ENCODE measurements at places on chromosomes 4 and X.
A peak's percentile ranks its signal among the peaks of the same experiment; 100 is the strongest.

GRCh38 chr4:82809619-82810018 lies 11.0 kb upstream of the SCD5 start:
- DNase-seq = no peak

DNA sequence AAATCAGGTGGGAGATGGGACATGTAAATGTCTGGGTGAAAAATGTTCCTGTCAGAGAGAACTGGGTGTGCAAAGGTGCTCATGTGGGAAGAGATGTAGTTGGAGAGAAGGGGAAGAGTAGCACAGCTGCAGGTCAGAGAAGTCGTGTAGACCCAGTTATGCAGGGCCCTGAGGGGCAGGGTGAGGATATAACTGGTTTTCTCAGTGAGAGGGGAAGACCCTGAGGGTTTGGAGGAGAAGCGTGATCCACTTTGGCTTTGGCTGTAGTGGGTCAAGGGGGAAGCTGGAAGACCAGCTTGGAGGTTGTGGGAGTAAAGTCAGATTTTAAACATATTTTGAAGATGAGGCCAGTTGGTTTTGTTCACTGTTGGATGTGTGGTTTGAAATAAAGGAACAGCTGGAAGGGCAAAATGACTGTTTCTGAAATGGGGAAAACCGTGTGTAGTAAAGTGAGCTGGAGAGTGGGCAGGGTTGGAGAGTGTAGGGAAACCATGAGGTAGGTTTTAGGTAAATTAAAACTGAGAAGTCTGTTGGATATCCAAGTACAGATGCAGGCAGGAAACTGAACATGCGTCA lies 44.2 kb downstream of the NAP1L5 start:
- DNase-seq = no peak

GRCh38 chrX:108701633-108702032 lies 34.7 kb downstream of the IRS4 start:
- DNase-seq = no peak

DNA sequence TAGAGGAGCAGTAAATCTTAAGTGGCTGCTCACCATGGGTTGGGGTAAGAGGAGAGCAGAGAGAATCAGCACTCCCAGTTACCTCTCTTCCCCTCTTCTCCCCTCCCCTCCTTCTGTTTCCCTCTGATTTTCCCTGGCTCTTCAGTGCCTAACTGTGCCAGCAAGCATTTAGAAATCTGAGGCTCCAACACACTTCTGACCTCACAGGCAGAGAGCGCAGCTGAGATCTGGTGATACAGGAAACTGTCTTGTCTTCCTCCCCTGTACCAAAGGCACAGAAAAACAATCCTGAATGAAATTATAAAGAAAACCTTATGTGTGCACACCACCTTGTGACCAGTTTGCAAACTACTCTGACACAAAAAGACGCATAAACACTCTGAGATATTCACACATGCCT lies 82.4 kb upstream of the SMIM10 start:
- peak; percentile 54 for DNase-seq

DNA sequence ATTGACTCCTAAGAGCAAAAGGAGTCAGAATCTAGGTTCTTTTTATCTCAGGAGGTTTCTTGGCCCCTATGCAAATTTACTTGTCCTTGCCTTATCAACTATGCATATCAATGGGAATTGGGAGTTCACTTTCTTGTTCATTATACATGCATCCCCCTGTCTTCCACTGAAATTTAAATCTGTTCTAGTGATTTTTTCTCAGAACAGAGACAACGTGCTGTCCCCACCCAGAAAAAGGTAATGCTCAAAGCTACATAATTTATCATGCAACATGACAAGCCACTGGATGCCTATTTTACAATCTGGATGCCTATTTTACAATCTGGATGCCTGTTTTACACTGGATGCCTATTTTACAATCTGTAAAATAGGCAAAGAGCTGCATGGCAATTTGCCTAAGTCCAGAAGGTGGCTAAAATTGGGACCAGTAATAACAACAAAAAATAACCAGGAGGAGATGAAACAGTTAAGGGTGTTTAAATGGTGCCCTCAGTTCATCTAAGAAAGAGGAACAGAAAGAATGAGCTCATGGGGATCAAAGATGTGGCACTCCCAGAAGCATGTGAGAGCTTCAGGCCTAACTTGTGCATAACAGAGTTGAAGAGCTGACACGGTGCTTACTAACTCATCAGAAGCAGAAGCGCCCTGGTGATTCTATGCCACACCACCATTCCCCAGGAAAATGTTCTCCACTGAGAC lies 537.8 kb upstream of the BOD1L1 start:
- DNase-seq = no peak

DNA sequence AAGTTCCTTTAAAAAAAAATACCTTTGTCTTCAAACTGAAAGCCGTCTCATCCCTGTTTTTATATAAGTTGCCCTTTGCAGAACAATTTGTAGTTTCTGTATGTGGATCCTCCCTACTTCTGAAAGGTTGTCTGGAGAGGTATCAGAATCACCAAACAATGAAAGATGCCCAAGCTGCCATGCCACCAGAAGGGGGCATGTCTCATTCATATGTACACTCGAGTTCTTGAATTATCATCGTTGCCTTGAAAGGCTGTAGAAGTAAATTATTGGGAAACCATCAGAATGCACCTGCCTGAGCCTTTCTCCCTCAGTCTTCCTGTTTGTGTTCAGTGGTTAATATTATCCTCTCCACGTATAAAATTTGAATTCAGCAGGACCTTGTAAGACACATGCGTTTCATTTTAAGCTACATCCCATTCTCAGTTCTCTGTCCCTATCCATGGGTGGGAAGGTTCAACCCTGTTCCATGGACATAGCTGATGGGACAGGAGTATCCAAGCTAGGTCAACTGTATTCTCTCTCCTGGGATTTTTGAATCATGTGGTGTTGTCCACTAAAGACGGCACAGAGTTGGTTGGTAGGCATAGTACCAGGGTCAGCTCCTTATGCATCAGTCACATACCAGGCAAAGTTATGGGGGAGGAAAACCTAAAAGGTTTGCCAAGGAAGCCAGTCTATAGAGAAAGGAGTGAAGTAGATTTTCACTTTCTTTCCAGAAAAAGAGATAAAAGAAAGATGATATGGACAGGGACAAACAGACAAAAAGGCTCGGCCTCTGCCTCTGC lies 24.0 kb downstream of the GALNT7 start:
- DNase-seq = no peak

- peak; percentile 45 for DNase-seq
These were observed 69.8 kb upstream of the FAT4 start for GRCh38 chr4:125244848-125245450.

DNA sequence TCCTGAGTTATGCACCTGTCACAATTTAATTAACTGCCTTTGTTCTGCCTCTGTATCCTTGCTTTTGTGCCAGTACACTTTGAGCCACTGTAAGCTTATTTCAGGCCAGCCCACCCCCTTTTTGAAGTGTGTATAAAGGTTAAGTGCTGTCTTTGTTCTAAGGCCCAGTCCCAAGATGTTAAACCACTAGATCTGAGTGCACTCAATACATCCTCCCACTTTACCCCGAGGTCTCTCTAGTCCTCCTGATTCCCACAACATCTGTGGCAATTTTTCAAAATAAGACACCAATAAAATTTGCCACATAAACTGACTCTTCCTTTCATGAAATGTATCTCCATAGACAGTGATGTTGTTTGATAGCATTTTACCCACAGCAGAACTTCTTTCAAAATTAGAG lies 124.1 kb upstream of the SPIN4 start:
- no peak for DNase-seq

DNA sequence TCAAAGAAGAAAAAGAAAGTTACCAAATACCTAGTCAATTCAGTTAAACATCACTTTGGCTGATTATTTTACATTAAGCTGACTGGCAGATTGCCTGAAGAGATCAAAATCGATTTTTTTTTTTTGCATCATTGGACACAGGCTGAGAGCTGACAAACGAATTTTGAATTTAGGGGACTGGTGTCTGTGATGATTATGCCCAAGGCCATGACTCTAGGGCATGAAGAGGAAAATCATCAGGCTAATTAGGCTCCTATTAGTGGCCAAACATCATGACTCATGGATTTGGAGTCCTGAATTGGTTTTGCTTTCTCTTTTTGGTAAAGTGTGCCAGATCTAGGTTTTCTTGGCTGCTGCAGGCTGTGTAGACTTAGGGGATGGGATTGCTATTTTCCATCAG lies 829.3 kb upstream of the LCORL start:
- DNase-seq = no peak

DNA sequence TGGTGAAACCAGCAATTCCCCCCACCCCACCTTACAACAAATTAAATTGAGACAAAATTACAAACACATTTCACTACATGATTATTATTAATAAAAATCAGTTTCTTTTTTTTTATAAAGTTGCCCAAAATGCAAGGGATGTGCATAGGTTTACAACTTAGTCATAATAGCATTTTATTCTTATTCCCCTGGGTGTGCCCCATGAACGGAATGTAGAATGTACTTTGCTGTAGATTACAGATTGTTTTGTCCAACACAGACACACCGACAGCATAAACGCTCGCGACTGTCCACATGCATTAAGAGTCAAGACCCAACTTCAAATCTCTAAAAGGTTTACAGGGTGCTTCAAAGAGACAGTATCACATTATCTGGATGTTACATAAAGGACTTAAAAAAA lies 72.3 kb downstream of the NYX start:
- no peak for DNase-seq

DNA sequence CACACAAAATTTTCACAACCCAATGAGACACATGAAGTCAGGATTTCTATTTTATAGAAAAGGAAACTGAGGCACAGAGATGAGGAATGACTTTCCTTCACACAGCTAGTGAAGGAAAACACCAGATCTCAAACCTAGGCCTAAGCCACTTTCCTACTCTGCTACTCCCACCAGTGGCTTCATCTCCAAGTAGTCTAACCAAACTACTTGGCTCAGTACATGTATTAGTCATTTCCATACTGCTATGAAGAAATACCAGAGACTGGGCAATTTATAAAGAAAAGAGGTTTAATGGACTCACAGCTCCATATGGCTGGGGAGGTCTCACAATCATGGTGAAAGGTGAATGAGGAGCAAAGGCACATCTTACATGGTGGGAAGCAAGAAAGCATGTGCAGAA lies 196.6 kb downstream of the EVC2 start:
- peak; percentile 70 for DNase-seq

DNA sequence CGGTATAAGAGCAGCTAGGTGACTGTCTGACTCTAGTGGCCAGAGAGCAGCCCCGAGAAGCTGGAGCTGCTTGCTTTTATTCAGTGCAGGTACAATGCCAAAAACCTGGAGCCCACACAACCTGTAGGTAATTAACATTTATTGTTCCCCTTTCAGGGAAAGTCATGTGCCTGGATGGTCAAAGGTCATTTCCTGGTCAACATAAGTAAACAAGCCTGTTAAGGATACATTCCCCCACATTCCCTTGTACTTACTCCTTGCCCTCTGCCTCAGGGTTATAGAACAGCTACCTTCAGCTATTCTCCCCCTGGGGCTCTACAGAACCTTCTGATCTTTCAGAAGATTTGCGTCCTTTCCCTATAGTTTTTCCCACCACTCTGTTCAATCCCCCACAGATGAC lies 253.4 kb downstream of the TMA16 start:
- no peak for DNase-seq

DNA sequence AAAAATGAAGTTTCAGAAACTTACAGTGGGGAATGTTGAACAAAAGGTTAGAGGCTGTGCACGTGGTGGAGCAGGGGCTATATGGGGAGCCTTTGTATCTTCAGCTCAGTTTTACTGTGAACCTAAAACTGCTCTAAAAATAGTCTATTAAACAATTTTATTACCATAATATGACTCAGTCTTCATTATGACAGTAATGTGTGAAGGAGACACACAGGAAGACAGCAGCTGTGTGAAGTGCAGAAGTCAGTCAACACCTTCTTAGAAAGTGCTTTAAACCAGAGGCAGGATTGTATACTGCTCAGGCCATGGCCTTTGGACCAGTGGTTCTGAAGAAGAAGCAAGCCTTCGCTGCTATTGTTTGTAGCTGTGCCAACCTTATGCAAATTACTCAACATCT lies 89.7 kb downstream of the ARHGAP10 start:
- peak; percentile 34 for DNase-seq

GRCh38 chr4:185925910-185926360 lies 113.9 kb upstream of the SORBS2 start:
- DNase-seq = no peak

GRCh38 chr4:86582410-86582809 lies 11.7 kb upstream of the PTPN13 start:
- peak; percentile 21 for DNase-seq

DNA sequence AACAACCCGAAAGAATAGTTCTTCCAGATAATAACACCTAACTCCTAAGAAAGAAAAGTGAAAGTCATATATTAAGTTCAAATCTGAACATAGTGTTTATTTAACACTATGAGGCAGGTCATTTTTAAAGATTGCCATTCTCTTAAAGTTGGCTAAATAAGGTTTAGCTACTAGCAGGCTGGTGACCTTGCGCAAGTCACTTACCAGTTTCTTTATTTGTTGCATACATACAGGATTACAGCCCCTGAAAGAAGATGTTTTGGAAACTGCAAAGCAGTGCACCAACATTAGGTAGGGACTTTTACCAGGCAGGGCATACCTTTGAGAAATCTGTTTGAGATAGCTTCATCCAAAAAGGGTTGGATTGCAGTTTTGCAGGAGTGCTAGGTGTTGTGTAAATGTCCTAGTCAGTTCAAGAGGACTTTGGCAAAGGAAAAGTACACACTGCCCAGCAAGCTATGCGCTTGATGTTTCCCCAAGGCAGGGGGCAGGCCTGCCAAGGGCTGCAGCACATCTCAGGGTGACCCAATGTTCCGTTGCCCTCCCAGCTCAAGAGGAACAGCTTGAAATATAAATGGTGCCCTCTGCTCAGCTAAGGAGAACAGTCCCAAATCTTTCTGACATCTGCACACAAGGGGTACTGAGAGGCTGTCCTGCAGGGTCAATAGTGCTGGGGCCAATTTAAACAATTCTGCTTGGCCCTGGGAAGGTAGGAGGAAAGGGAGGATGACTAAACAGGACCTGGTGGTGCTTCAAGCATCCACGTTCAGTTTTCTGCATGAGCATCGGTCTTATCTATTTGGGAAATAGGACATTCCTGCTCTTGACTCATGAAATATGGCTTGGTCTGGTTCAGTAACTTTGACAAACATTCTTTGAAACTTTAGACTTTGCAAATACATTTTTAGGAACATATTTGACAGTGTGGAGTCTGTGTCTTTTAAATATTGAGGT lies 130.8 kb downstream of the COL4A6 start:
- DNase-seq = no peak

GRCh38 chr4:25484243-25484721 lies 107.2 kb downstream of the ANAPC4 start:
- no peak for DNase-seq

DNA sequence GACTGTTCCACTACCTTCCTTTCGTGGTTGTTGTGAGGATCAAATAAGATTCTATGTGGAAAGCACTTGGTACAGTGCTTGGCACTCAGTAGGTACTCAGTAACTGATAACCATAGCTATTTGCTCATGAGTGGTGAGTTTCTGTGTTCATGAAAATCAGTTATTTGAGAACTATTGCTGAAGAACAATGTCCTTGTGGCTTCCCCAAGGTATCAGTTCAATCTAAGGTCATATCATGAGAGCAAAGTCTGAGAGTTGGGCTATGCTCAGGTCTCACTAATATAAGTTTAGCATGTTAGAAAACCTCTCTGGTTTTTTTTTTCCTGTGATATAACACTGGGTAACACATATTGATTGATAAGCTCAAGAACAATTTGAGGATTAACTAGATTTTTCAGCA lies 147.8 kb downstream of the GRIA3 start:
- DNase-seq = no peak

GRCh38 chr4:71187404-71188155 lies 151.2 kb upstream of the SLC4A4 start:
- peak; percentile 85 for DNase-seq

GRCh38 chrX:3010532-3010931 lies 4.2 kb downstream of the ARSH start:
- no peak for DNase-seq

- DNase-seq = no peak
These were observed 156.4 kb upstream of the PCDH18 start for GRCh38 chr4:137688651-137689050.

- DNase-seq = peak; percentile 89
These were observed 16.4 kb downstream of the TCEANC start for GRCh38 chrX:13669246-13669737.
